ENCODE measurements at places on chromosomes 1 and 21.

DNA sequence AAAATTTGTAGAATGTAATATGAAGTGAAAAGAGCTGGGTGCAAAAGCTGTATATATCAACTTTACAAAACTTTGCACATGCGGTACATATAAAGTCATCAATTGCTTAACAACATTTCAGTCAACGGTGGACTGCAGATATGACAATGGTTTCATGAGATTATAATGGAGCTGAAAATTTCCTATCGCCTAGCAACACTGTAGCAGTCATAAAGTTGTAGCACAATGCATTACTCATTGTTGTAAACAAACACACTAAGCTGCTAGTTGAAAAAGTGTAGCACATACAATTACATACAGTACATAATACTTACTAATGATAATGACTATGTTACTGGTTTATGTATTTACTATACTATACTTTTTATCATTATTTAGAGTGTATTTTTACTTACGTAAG, 64.0 kb downstream of the RGS7 start:
- DNase-seq, result no peak

- DNase-seq, result no peak
These were observed 49.2 kb upstream of the GJA8 start for GRCh38 chr1:147853391-147853790.

DNA sequence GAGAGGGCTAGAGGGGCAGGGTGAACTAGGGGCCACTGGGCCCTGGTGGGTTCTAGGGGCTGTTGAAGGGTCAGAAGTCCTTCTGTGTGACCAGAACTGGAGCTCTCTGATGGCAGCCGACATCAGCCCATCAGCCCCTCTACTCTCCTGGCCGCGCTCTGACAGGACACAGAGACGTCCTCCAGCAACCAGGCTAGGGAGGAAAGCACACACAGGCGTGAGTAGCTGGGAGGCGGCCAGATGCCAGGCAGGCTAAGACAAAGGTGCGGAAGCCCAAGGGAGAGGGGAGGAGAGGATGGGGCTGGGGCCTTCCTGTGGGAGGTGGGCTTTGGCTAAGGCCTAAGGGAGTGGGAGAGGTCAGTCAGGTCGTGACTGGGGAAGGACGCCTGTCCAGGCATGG, 50.8 kb downstream of the OLFML2B start:
- no peak for DNase-seq

GRCh38 chr1:17958704-17959103, 148.9 kb upstream of the IGSF21 start:
- DNase-seq, result no peak

DNA sequence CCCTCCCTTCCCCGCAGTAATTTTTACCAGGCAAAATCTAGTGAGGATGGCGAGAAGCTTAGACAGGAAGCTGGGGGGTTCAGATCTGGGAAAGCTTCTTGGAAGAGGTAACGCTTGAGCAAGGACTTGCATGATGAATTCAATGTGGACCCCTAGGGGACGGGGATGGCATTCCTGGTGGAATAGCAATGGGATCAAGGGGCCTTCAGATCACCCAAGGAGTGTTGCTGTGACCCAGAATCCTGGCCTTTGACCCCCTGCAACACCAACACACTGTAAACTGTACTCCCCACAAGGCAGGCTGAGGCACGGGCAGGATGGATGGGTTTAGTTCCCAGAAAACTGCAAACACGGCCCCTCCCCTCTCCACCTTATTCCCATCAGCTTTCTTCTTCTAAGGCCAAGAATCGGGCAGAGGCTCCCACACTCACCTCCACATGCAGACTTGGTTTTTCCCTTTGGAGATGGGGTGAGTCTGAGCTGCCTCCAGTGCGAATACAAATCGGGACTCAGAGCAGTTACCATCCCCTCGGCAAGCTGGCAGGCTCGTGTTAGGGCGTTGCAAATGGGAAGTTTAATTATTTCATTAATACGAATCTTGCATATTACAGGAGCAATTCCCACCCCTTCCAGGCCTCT, 20.1 kb downstream of the DISP3 start:
- DNase-seq, result peak; percentile 8

All from NT2/D1 (cell line).